CD14-positive monocyte (primary cell): ENCODE measurements at places on chromosomes 3 and 15.

DNA sequence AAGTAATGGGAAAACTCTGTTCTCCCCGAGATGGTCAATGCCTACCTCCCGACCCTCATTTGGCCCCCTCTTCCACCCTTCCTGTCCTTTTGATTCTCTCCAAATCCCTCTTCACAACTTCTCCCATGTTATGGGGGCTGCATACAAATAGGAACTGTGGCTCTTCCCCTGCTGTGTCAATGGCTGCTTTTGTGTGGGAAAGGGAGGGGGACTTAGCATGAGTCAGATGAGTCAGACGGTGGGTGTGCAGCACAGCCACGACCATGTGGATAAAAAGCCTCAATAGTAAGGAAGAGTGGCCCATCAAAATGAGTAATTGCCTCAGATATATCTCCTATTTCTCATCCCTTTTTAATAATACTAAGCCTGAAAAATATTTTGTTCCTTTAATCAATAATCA, 31.9 kb downstream of the SPATA16 start:
- no peaks in the 10 kb centered on the region for H3K27me3 ChIP-seq
- H3K36me3 ChIP-seq, result no peaks in the 10 kb centered on the region
- no peak overlapping the region for H3K27ac ChIP-seq

DNA sequence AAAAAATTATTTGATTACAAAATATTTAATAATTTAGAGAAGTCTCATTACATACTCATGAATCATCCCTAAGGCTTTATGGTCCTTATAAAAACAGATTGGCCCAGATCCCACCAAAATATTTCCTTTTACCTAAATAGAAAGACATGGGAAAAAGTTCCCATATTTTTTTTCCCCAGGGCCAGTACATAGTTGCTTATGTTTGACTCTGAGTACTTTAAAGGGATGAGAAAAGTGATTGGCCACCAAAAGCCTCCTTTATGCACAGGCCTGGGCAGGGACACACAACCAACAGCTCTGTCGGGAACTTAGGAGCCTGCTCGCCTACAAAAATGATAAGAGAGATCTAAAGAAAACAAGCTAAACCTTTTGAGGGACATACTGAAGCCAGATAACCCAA, 22.3 kb downstream of the KCNAB1 start:
- no peaks in the 10 kb centered on the region for H3K4me1 ChIP-seq
- no peaks in the 10 kb centered on the region for H3K36me3 ChIP-seq
- no peak for DNase-seq
- H3K27ac ChIP-seq, result no peak overlapping the region
- H3K4me3 ChIP-seq, result no peak overlapping the region
- H3K27me3 ChIP-seq, result peaks cover 2% of the 10 kb centered on the region

DNA sequence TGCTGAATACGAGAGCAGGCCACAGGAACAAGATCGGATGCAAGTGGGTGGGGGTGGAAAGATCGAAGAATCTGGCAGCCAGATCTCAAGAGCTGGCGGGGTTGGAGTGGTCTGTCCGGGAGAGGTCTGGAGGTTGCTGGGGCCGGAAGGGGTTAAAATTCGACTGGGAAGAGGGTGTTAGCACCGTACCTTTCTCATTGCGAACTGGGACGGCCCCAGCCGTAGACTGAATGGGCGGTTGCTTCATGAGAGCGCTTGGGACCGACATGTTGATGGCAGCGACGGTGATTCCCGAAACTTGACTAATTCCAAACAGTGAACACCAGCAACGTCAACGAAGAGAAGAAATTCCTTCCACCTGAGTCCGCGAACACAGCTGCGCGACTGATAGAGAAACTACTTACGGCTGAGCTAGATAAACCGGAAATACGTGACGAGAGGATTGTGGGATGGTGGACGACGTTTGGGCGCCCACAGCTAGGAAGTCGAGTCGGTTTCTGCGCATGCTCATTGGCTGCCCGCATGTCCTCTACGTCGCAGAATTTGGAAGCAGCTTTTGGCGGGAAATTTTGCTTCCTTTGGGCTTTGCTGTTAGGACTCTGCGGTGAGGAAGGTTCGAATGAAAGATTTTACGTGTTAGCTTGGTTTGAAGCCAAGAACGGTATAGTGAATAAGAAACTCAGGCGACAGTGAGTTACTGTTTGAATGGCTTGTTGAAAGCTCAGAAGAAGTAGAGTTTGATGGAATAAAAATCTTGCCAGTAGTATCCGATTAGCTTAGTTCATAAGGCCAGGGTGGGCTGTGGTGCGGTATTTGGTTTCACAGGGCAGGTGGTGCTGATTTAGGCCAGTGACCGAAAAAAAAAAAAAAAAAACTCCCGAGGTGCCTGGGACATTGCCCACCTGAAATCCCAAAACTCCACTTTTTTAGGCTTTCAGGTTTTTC, at the start of gene MFAP1:
Gene MFAP1, minus strand, starts transcription at position 389 of the 945 bp plus-strand sequence. Its CDS starts 121 bp downstream, at position 268.
- peaks cover 20% of the 10 kb centered on the region for H3K4me1 ChIP-seq
- H3K4me3 ChIP-seq, result peak within 1 kb of the TSS; percentile 95
- peak; percentile 97 for DNase-seq

- no peak for DNase-seq
- peaks cover 36% of the 10 kb centered on the region for H3K36me3 ChIP-seq
- H3K27ac ChIP-seq, result no peak overlapping the region
- H3K4me3 ChIP-seq, result no peak overlapping the region
- H3K4me1 ChIP-seq, result no peaks in the 10 kb centered on the region
- H3K27me3 ChIP-seq, result no peaks in the 10 kb centered on the region
Observed at GRCh38 chr3:49513494-49514124, 40.7 kb upstream of the BSN start.
